Adrenal gland (tissue), 19 donors: ENCODE measurements at places on chromosomes 6 and 20. TPM values are rescaled to one million over a fixed set of nuclear protein-coding genes. Genes with fewer than 3 reads are reported as not detected.

DNA sequence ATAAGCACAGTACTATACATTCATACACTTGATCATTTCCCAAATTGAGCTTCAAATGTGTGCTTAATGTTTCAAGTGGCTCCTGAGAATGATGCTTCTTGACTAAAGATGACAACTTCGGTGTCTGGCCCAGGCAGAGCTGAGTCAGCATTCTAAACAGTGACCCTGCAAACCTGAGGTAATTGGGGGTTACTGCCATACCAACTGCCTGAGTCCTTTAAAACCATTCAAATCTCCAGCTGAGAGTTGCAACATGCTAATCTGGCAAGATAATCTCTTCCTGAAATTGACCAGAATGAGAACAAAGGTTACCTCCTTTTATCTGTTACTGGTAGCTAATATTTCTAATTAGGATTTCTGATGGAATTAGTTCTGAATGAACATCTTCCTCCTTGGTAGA lies 8.2 kb downstream of the BACH2 start:
- H3K27me3 ChIP-seq, result no peaks in the 10 kb centered on the region
- no peak for DNase-seq
- no peak overlapping the region for H3K4me3 ChIP-seq
- H3K4me1 ChIP-seq, result peaks cover 8% of the 10 kb centered on the region
- H3K36me3 ChIP-seq, result no peaks in the 10 kb centered on the region
- no peak overlapping the region for H3K27ac ChIP-seq

DNA sequence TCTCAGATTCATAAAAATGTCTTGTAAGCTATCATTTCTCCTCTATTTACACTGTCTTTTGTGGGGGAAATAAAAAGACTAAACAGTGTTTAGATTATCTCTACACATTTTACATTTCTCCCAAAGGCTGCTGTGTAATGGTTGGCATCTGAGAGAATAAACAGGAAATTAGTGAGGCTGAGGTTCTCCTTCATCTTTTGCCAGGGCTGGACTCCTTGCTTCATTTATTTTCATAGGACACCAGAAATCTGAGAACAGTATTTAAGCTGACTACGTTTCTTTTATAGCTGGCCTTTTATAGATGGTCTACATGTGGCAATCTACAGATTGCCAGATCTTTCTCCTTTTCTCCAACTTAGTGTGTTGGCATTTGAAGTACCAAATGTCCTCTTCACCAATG lies 41.5 kb downstream of the PLCB4 start:
- no peaks in the 10 kb centered on the region for H3K27me3 ChIP-seq
- no peak for DNase-seq
- no peaks in the 10 kb centered on the region for H3K4me1 ChIP-seq
- H3K4me3 ChIP-seq, result no peak overlapping the region
- H3K36me3 ChIP-seq, result no peaks in the 10 kb centered on the region
- no peak overlapping the region for H3K27ac ChIP-seq

PPP1R14C gene
- 0.27 TPM for total RNA-seq

SLC26A8 gene
- total RNA-seq, result 0.10 TPM

CLIC1 gene
- total RNA-seq, result 202 TPM

BPIFB2 gene
- total RNA-seq, result not detected

SPO11 gene
- not detected for total RNA-seq

GRCh38 chr20:8633366-8633765 lies 435.5 kb upstream of the PLCB4 start:
- H3K27me3 ChIP-seq, result no peaks in the 10 kb centered on the region
- H3K36me3 ChIP-seq, result no peaks in the 10 kb centered on the region
- H3K27ac ChIP-seq, result no peak overlapping the region
- H3K4me3 ChIP-seq, result no peak overlapping the region
- H3K4me1 ChIP-seq, result no peaks in the 10 kb centered on the region

- no peak overlapping the region for H3K4me3 ChIP-seq
- DNase-seq, result no peak
- no peaks in the 10 kb centered on the region for H3K36me3 ChIP-seq
Measured at GRCh38 chr6:125571207-125571755, 178.2 kb upstream of the HEY2 start.

AVP gene
- total RNA-seq, result not detected

FAM184A gene
- 2.2 TPM for total RNA-seq

DNA sequence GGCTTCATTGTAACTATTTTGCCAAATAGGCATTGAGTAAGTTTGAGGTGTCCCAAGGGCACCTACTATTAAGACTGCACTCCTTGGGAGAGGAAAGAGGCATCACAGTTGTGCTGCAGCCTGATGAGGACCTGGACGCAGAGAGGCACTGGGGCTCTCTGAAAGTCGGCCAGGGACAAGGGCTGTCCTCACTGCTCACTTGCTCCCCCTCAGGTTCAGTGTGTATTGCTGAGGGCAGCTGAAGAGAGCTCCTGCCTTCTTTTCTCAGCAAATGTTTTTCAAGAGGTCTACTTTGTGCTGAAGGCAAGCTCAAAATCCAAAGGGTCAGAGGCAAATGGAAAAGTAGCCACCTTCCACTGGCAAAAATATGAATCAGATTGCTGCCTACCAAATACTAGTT lies 331.8 kb downstream of the RIMS1 start:
- no peak overlapping the region for H3K4me3 ChIP-seq
- H3K36me3 ChIP-seq, result no peaks in the 10 kb centered on the region
- DNase-seq, result peak; percentile 15

ID1 gene
- total RNA-seq, result 110 TPM

NOX3 gene
- not detected for total RNA-seq

SAMD3 gene
- 2.4 TPM for total RNA-seq

- no peak for DNase-seq
- no peaks in the 10 kb centered on the region for H3K4me1 ChIP-seq
- H3K27me3 ChIP-seq, result peaks cover 3% of the 10 kb centered on the region
- no peak overlapping the region for H3K27ac ChIP-seq
- no peak overlapping the region for H3K4me3 ChIP-seq
- no peaks in the 10 kb centered on the region for H3K36me3 ChIP-seq
Measured at GRCh38 chr20:21554985-21555384, 41.1 kb upstream of the NKX2-2 start.

DNA sequence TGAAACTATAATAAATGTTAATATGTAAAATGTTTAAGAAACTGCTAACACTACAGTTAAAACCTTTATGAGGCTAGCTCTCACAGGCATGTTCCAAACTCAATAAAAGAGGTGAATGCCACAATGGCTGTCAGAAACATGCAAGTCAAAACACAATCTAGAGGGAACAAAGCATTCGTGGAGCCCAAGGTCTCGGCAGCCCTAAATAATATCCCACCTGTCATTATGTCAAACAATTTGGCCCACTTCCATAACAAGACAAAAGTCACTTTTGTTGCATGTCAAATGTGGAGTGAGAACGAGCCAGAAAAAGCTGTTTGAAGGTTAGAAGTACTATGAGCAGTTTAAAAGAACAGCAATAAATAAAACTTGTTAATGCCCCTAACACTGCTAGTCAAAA lies 181.9 kb downstream of the GMDS start:
- no peak for DNase-seq
- H3K4me3 ChIP-seq, result no peak overlapping the region
- H3K27ac ChIP-seq, result no peak overlapping the region
- no peaks in the 10 kb centered on the region for H3K36me3 ChIP-seq
- H3K27me3 ChIP-seq, result no peaks in the 10 kb centered on the region

SCAF8 gene
- total RNA-seq, result 33.9 TPM

ELOVL4 gene
- 1.5 TPM for total RNA-seq

PACRG gene
- 1.5 TPM for total RNA-seq

DNA sequence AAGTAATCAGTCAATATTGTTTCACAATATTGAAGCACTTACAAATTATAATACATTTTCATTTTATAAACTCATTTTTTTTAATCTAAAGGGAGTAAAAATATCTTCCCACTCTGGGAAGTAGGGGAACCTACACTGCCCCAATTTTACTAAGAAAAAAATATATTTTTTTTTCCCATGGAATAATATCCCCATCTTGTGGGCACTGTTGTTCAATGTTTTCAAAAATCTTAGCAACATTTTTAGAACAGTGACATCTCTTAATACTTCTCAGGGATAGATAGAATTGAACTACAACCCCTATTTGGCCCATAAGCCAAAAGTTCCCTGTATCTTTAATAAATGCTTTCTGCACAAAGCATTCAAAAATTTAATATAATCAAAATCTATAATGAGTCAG lies 42.9 kb downstream of the ARHGAP18 start:
- peak overlapping the region; percentile 39 for H3K27ac ChIP-seq
- no peak for DNase-seq
- peaks cover 58% of the 10 kb centered on the region for H3K4me1 ChIP-seq

DNA sequence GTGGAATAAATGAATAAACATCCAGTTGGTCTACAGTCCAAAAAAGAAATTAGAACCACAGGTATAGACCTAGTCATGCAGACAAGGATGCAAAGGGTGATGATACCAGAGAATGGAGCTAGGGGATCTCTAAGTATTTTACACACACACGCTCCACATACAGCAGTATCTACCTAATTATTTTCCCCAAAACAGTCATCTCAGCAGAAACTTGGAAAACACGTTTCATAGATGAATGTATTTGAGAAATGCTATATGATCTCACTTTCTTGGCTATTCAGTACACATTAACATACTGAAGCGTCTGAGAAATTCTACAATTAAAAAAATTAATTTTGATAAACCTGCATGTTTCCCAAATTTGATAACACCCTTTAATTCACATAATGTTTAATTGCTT lies 155.3 kb downstream of the MTFR2 start:
- DNase-seq, result no peak
- H3K36me3 ChIP-seq, result no peaks in the 10 kb centered on the region
- no peaks in the 10 kb centered on the region for H3K4me1 ChIP-seq
- no peak overlapping the region for H3K27ac ChIP-seq

SLC35D3 gene
- 0.06 TPM for total RNA-seq

GRCh38 chr6:67629258-67629657 lies 1005.8 kb upstream of the ADGRB3 start:
- H3K4me3 ChIP-seq, result no peak overlapping the region
- DNase-seq, result no peak
- H3K4me1 ChIP-seq, result no peaks in the 10 kb centered on the region
- H3K27ac ChIP-seq, result no peak overlapping the region

GRCh38 chr6:150683320-150683719 lies 83.6 kb downstream of the PLEKHG1 start:
- H3K4me1 ChIP-seq, result no peaks in the 10 kb centered on the region
- H3K27ac ChIP-seq, result no peak overlapping the region
- H3K4me3 ChIP-seq, result no peak overlapping the region
- H3K27me3 ChIP-seq, result no peaks in the 10 kb centered on the region
- peak; percentile 84 for DNase-seq

- H3K27me3 ChIP-seq, result no peaks in the 10 kb centered on the region
- DNase-seq, result no peak
- H3K4me1 ChIP-seq, result no peaks in the 10 kb centered on the region
- no peak overlapping the region for H3K4me3 ChIP-seq
- H3K36me3 ChIP-seq, result no peaks in the 10 kb centered on the region
Measured at GRCh38 chr6:50527985-50528384, 185.3 kb upstream of the TFAP2D start.

DNA sequence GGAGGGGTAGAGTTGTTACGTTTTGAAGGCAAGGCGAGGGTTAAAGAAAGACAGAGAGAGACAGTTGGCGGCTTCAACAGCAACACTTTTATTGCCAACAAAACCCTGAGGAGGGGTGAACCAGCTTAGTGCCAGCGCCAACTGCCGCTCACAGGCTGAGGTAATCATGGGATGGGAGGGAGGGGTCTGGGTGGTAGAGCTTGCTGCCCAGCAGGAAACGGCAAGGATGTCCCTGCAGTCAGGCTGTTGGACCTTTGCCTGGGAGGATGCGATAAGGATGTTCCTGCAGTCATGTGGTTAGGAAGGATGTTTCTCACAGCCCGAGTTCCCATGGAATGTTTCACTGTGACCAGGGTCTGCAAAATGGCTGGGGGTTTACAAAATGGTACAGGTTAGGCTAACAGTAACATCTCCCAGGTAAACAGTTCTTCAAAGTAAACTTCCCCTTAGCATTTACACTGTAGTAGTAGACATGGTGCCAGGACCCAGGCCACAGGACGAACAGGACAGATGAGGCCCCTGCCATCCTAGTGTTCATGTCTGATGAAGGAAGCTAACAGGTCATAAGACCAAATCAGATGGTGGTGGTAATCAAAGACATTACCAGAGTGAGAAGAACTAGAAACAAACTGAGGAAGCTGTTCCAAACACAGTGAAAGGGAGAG lies 647.3 kb upstream of the DEFB115 start:
- H3K4me3 ChIP-seq, result no peak overlapping the region
- H3K36me3 ChIP-seq, result no peaks in the 10 kb centered on the region
- no peaks in the 10 kb centered on the region for H3K4me1 ChIP-seq
- no peak overlapping the region for H3K27ac ChIP-seq
- DNase-seq, result peak; percentile 58
- H3K27me3 ChIP-seq, result no peaks in the 10 kb centered on the region

MYH7B gene
- total RNA-seq, result 0.07 TPM

DNA sequence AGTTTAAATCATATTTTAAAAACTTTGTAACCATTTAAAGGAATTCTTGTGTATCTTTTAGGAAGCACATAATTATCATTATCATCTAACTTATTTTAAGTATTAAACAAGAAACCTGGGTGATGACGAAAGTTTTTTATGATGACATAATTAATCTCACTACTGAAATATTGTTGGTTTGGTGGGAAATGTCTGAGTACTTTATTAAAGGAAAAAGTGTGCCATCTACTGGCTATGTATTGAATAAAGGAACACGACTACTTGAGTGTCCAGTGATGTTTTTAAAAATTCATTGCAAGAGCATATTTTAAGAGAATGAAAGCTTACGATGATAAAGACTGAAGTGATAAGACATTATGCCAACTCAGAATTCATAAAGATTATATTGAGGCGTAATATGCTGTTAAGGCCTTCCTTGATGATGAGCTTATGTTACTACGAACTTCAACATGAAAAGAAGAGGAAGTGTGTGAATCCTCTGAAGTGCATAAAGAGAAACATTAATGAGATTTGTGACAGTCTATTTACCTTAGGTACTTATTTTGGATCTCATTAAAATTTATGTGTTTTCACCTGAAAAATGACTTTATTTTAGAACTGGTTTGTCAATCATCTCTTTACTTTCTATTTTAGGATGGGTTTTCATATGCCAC lies 12.0 kb upstream of the TRMT11 start:
- no peak for DNase-seq
- no peaks in the 10 kb centered on the region for H3K27me3 ChIP-seq
- H3K36me3 ChIP-seq, result no peaks in the 10 kb centered on the region
- H3K27ac ChIP-seq, result peak overlapping the region; percentile 14

- DNase-seq, result no peak
- no peak overlapping the region for H3K4me3 ChIP-seq
- H3K27me3 ChIP-seq, result no peaks in the 10 kb centered on the region
- H3K4me1 ChIP-seq, result no peaks in the 10 kb centered on the region
Measured at GRCh38 chr6:75546381-75546780, 52.8 kb upstream of the FILIP1 start.

WFDC10B gene
- total RNA-seq, result not detected

GRCh38 chr6:130470766-130471165 lies 104.9 kb downstream of the TMEM200A start:
- no peaks in the 10 kb centered on the region for H3K36me3 ChIP-seq
- no peak overlapping the region for H3K4me3 ChIP-seq
- no peak for DNase-seq
- no peaks in the 10 kb centered on the region for H3K4me1 ChIP-seq
- H3K27ac ChIP-seq, result no peak overlapping the region
- H3K27me3 ChIP-seq, result no peaks in the 10 kb centered on the region

- no peak overlapping the region for H3K27ac ChIP-seq
- H3K4me1 ChIP-seq, result no peaks in the 10 kb centered on the region
- no peak overlapping the region for H3K4me3 ChIP-seq
- no peaks in the 10 kb centered on the region for H3K27me3 ChIP-seq
Measured at GRCh38 chr6:131683479-131683878, 17.7 kb downstream of the OR2A4 start.

- H3K27ac ChIP-seq, result no peak overlapping the region
- no peaks in the 10 kb centered on the region for H3K36me3 ChIP-seq
- H3K4me1 ChIP-seq, result peaks cover 19% of the 10 kb centered on the region
- H3K4me3 ChIP-seq, result no peak overlapping the region
- DNase-seq, result no peak
Measured at GRCh38 chr20:41017448-41018042, 11.1 kb upstream of the TOP1 start.
